ENCODE measurements at places on chromosomes 3 and 15.
A peak's percentile ranks its signal among the peaks of the same experiment; 100 is the strongest.

- no peak for DNase-seq
These were observed 2.7 kb downstream of the PDCD7 start for GRCh38 chr15:65130941-65131340.

- no peak for DNase-seq
These were observed 24.8 kb downstream of the IL20RB start for GRCh38 chr3:136982520-136983138.

GRCh38 chr15:52653431-52653964, 25.7 kb downstream of the ATOSA start:
- DNase-seq, result no peak

GRCh38 chr15:95875121-95875643, 455.3 kb upstream of the NR2F2 start:
- peak; percentile 40 for DNase-seq

DNA sequence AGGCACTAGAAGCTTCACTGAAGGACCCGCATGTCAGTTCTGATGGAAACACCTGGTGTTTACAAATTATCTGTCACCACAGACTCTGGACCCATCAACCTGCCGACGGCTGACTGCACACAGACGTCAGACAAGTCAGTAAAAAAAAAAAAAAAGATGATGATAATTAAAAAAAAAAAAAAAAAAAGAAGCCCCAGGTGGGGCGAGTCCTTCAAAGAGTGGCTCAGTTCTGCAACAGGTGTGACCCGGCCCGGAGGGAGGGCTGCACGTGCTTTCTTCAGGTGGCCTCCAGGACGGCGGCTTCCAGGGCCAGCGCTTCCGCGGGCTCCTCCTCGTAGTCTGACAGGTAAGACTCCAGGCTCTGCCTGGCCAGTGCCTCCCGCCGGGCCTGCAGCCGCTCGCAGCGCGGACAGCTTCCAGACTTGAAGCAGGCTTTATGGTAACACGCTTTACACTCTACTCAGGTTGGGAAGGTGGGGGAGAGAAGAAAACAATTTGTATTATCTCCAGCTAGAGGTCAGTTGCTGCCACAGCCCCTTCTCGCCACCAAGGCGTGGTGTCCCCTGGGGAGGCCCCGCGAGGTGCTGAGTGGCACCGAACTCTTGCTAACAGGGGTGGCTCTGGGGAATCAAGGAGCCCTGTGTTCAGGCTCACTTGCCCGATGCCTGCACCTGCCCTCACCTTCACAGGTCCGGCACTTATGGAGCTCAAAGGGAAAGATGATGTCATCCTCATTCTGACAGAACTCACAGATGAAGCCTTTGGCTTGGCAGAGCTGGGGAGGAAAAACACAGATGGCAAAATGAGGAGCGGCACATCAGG, 61.8 kb downstream of the RUBCN start:
- DNase-seq, result no peak

DNA sequence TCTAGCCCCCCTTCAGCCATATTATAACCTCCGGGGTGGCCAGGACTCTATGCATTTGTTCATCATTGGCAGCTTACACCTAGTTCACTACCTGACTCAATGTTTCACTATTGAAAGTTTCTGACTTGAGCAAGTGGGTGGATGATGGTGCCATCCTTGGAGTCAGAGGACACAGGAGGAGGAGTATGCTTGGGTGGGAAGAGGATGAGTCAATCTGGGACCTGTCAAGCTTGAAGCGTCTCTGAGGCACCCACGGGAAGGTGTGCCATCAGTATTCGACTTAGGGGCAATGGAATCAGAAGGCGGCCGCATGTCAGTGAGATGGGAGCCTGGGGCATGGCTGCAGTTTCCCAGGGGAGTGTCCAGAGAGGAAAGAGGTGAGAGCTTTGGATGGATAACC, 133.3 kb downstream of the EPHB1 start:
- no peak for DNase-seq

- DNase-seq, result no peak
These were observed 346.3 kb downstream of the DIPK2A start for GRCh38 chr3:144317961-144318360.

GRCh38 chr15:51952805-51953204, 18.8 kb downstream of the LEO1 start:
- DNase-seq, result no peak

GRCh38 chr15:51828621-51829375, 655 bp upstream of the TMOD3 start:
- DNase-seq, result no peak

- no peak for DNase-seq
These were observed 86.1 kb downstream of the VPS13C start for GRCh38 chr15:61974118-61974517.

GRCh38 chr15:72472992-72473610, 1.0 kb upstream of the ARIH1 start:
- DNase-seq, result peak; percentile 34

DNA sequence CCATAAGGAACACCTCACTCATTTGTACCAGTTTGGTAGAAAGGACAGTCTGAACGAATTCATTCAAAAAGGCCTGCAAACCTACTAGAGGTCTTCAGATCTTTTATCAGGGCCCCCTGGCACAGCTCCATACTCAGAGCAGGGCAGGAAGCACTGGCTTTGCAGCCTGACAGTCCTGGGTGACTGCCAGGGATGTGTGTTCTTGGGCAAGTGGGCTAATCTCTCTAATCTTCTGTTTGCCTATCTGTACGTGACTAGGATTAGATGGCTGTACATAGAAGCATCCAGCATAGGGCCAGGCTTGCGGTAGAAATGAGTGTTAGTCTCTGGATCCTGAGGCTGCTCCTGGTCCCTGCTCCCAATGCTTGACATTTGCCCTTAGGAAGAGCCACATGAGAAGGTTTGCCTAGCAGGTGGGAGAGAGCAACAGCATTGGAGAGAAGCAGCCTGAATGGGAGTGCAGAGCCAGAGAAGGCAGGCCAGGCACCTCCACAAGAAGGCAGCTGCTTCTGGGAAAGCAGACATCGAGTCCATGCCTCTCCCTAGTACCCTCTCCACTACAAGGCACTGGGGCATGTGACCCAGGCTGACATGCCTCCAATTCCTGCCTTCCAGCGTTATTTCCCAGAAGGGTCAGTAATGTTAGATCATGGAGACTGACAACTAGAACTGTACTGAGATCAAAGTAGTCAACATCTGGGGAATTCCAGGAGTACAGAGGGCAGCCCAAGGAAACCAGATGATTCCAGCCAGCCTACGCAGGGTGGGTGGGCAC, 1.0 kb upstream of the CXCR6 start:
- DNase-seq, result no peak

DNA sequence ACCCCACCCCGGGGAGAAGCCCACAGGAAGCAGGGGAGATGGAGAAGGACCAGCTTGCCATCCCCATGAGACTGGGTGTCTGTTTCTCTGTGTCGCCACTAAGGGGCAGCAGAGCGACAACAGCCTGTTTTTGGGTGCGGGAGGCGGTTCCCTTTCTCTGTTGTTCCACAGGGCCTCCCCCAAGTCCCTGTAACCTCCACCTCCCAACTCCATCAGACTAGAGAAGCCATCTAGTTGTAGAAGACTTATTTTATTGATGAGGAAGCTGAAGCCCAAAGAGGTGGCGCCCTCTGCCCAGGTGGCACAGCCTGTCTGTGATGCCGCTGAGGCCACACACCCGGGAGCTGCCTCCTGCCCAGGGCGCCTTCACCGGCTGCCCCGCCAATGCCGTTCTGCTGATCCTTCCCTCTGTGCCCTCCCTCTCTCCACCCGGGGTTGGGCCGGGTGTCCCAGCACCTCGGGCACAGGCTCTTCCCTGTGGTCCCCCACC, 3.9 kb upstream of the CCDC9B start:
- no peak for DNase-seq

GRCh38 chr15:61748529-61748928, 311.7 kb downstream of the VPS13C start:
- no peak for DNase-seq
